ENCODE measurements at places on chromosomes 2 and 18. TPM values are rescaled to one million over a fixed set of nuclear protein-coding genes. Genes with fewer than 3 reads are reported as not detected.

DNA sequence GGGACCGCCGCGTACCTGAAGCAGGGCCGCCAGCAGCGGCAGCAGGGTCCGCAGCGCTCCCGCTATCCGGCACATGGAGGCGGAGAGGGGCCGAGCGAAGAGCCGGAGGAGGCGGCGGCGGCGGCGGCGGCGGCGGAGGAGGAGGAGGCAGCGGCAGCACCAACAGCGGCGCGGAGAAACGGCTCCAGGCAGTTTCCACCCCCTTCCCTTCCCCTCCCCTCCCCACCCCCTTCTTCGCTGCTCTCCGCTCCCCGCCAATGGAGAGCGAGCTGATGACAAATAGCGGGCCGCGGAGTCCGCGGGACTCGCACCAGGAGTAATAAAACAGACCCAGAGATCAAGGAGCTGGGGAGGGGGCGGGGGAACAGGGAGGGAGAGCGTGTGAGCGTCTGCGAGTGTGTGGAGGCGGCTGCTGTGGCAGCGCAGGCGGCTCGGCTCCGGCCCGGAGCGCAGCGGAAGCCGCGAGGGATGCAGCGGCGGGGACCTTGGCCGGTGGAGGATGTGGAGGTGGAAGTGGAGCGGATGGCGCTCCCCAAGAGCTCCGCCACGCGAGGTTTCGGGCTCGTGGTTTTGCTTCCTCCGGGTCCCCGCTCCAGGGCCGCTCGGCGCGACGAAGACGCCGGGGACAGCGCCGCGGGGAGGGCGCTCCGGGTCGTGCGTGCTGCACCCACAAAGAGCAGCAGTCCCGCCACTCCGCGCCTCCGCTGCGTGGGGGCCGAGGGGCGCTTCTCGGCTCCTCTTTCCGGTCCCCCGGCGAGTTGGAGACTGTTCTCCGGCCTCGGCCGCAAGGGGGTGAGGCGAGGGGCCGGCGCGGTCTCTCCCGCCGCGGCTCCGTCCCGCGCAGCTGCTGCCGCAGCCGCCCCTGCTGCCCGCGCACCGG, at the start of gene CDH2:
TSS of gene CDH2 (minus strand) at position 183 of the 880 bp plus-strand sequence. CDS start at position 75, 108 bp downstream.
- DNase-seq, result peak; percentile 43

- DNase-seq, result no peak
These were observed 13.1 kb downstream of the ASPRV1 start for GRCh38 chr2:69948032-69948962.

DNA sequence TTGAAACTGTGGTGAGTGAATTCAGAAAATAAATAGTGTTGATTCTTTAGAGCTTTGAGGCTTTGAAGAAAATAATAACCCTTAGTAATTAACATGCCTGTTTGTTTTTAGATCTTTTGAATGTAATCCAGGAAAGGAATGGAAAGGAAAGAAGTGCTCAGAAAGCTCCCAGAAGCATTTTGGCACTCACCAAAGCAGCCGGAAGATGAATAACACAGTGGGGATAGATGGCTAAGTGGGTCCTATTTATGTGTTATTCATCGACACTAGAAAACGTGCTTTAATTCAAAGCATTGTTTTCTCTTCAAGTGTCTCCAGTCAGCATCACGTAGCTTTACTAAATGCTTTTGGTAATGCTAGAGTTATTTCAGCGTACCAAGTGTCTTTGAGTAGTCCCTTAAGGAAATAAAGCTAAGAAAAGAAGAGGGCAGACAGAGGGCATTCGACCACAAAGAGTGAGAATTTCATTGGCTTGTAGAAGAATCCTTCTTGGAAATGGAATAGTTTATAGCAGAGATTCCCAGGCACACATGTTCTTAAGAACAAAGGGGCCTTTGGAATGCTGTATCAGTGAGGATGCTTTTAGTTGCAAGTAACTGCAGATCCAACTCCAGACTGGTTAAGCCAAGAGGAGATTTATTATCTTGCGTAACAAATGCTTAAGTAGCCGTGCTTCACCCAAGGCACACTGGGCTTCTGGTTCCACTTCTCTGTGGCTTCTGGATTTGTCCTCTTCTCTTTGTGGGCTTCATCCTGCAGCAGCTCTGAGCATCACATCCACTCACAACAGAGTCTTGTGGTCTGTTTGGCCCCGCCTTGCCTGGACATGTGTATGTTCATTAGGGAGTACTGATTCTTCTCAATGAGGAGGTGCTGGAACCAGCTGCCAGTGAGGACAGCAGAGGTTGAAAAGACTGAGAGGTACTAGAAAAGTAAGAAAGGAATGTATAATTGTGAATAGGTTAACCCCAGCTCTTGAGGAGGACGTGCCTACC, 63.6 kb upstream of the LTBP1 start:
- no peak for DNase-seq

DNA sequence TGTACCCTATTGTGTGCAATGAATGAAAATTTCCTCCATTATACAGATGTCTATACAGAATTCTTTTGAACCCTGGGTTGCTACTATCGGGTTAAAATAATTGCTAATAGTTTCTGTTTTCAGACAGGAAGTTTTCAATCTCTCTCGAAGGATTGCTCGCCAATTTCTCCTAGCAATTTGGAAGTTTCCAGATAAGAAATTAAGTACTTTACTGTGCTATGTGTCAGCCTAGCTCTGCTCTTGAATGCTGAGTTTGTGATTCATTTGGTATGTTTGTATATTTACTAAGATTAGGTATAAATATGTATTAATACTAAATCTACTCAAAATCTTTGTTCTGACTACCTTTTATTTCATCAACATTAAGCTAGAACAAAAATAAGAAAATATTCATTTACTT, 74.6 kb upstream of the ARL5A start:
- DNase-seq, result no peak

DNA sequence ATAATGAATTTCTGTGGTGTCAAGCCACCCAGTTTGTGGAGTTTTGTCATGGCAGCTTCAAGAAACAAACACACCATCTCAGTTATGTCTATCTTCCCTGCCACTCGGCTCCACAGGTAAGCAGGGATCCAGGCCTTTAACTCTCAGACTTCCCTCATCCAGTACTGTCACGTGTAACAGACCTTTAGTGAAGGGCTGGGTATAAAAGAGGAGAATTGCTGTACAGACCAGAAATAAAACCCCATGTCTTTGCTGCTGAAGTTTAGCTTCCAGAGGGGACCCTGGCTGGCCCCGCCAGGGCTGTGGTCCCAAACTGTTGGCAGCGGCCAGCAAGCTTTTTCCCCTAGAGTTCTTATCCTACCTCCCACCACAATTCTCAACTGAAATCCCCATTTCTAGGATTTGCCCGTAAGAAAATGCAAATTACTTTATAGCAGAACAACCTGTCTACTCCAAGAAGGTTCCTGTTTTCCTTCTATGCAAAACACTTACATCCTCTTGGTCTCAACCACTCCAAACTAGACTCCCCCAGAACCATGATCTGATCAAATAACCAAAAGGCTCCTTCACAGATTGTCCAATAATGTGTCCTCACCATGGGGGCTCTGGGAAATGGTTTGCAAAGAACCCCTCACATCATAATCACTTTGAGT, 438.0 kb upstream of the ID2 start:
- DNase-seq, result no peak

DNA sequence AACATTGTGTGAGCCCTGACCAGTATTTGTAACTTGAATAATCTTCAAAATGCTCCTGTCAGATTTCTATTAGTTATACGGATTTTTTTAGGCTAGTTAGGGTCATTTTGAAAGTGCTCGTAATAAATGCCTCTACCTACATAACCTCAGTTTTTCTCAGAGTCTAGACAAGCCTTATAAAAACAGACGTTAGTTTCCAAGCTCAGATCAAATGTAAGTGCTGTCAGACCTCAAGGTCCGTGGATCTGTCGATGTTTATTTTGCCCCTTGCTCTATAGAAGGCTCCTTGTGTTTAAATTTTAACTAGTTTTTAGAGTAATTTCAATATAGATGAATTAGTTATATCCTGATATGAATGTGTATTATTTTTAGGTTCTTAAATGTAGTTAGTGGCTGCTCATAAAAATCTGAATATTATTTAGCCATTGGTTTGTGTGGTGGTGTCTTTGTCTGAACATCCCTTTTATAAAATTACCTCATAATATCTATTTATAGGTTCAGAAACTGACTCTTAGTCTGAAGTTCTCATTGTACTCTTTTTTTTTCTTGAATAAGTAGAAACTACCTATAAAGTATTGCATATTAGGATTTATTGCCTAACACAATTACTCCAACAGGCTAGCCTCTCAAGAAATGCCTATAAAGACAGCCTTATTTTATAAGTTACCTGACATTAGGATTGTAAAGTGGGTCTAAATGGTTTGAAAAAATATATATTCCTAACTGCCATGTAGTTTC, 71.1 kb downstream of the MTA3 start:
- DNase-seq, result no peak

DNA sequence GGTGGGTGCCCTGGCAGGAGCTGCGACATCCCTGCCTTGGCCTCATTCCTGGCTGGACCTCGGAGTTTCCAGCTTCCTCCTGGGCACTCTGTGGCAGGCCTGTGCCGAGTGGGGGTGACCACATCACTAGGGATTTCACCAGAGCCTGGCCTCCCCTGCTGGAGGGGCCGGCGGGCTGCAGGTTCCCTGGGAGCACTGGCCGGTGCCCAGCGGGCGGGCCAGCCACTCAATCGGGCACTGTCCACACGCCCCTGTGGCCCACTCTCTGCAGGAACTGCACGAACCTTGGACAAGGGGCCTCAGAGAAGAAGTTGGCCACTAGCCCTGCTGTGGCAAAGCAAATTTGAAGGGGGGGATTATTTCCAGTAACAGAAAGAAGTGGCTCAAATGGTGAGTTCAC, 110.7 kb upstream of the APCDD1 start:
- no peak for DNase-seq

DNA sequence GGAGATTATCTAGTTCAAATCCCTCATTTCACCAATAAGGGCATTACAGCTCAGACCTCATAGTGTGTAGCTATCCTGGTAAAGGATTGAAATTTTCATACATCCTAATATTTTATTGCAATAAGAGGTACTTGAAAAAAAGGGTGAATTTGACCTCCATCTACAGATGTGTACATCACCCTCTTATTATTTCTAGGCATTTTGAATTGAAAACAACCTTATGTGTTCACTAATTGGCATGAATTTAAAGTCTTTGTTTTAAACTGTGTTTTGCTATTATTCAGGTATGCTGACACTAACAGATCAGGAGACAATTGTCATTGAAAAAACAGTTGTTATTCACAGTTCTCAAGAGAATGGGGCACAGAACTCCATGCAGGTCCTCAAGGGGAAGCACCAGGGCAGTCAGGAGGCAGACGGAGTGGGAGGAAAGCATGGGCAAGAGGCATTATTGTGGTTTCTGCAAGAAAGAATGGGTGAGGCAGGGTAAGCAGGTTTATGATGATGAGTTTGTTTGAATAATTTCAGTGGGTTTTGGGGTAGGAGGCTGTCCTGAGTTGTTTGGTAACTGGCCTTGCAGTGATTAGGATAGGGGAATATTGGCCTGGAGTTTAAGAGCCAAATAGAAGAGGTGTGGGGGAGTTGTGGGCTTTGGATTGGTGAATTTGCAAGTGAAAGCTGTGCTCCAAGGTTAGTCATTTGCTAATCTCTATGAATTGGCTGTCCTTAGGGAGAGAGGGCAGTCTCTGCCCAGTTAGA, 194.6 kb downstream of the GPD2 start:
- no peak for DNase-seq

DNA sequence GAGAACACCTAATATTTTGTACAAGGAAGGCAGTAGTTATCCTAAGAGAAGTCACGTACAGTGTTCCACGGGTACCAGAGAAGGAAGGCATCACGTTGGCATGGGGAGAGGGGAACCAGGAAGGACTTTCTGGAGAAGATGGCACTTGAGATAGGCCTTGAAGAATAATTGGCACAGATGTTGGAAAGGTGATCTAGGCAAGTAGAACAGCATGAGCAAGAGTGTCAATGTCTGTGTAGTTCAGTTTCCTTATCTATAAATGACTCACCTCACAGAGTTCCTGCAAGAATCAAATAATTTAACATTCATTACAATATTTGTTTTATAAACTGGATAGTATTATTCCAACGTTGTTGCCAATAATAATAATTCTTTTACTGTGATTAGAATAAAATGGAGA, 48.3 kb upstream of the BZW1 start:
- DNase-seq, result no peak

GRCh38 chr2:85468704-85469349, 50.3 kb downstream of the SH2D6 start:
- no peak for DNase-seq

DNA sequence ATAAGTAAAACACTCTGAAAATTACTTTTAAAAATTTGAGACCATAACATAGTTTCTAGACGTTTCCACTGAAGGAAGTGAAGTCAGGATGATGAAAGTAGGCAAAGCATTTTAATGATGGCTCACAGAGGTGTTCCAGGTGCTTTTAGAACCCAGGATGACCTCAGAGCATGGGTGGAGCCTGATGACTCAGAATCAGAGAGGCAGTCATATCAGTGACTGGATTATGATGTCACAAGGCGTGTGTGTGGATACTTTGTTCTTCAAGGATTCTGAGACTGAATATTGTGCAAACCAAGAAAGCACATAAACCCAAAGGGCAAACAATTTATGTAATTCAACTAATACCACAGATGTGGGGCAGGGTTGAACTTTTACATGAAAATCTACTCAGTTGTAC, 208.0 kb upstream of the FBXO11 start:
- DNase-seq, result no peak

DNA sequence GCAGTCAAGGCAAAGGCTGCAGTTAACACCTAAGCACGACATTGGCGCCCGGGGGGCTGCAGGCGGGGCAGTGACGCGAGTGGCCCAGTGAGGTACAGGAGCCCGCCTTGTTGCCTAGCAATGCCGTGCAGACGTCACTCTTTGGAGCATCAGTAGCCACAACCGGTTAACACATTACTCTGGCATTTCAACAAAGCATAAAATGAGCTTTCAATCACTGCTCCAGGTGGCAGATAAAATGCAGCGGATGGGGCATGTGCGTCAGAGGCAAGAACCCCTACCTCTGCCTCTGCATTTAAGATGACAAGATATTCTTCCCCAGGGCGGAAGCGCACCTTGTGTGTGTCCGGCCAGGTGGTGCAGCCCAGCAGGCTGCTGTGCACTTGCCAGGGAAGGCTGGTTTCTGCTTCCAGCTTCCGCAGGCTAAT, 139.4 kb downstream of the MTCL1 start:
- DNase-seq, result no peak

DNA sequence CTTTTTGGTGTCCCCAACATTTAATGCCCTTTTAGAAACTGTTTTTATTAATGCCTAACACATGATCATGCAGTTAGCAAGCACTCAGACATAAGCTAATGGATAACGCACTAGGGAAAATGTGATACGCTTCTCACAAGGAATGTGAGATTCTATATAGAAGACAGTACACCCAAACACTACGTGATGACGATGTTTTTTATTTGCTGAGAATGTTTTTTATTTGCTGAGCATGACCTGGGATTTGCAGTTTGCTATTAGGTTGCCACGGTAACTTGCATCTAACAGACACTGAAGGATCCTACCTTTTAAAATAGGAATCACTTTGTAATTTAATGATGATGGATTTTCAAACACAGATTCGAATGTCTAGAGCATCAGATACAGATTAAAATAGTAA, 4.9 kb downstream of the SMC6 start:
- no peak for DNase-seq

- no peak for DNase-seq
These were observed 293.4 kb upstream of the CHST9 start for GRCh38 chr18:27478459-27478858.

GRCh38 chr2:129904532-129905446, 74.7 kb upstream of the RAB6C start:
- no peak for DNase-seq

The PSD4 gene
- polyA plus RNA-seq, result 1.3 TPM

The CRACDL gene
- polyA plus RNA-seq, result 1.1 TPM

The CRYBA2 gene
- polyA plus RNA-seq, result not detected

The MAP4K3 gene
- 36.2 TPM for polyA plus RNA-seq

The IL36RN gene
- not detected for polyA plus RNA-seq

The PROKR1 gene
- polyA plus RNA-seq, result 0.44 TPM

The SERPINB3 gene
- not detected for polyA plus RNA-seq

The AKAIN1 gene
- not detected for polyA plus RNA-seq

The ABCG8 gene
- polyA plus RNA-seq, result 0.09 TPM

The GTF2A1L gene
- polyA plus RNA-seq, result 0.85 TPM

The GPR45 gene
- polyA plus RNA-seq, result not detected
